K562 (cell line): ENCODE measurements at places on chromosomes 2 and 18.

- no peak for DNase-seq
Measured at GRCh38 chr2:136207665-136208064, 89.7 kb upstream of the CXCR4 start.

- DNase-seq: peak; percentile 43
Measured at GRCh38 chr2:184598316-184599053, at the start of gene ZNF804A. ZNF804A (plus strand) TSS chr2:184598529; CDS start chr2:184598960, 431 bp downstream.

GRCh38 chr2:44010266-44010665 is 14.5 kb upstream of the LRPPRC start:
- no peak for DNase-seq

DNA sequence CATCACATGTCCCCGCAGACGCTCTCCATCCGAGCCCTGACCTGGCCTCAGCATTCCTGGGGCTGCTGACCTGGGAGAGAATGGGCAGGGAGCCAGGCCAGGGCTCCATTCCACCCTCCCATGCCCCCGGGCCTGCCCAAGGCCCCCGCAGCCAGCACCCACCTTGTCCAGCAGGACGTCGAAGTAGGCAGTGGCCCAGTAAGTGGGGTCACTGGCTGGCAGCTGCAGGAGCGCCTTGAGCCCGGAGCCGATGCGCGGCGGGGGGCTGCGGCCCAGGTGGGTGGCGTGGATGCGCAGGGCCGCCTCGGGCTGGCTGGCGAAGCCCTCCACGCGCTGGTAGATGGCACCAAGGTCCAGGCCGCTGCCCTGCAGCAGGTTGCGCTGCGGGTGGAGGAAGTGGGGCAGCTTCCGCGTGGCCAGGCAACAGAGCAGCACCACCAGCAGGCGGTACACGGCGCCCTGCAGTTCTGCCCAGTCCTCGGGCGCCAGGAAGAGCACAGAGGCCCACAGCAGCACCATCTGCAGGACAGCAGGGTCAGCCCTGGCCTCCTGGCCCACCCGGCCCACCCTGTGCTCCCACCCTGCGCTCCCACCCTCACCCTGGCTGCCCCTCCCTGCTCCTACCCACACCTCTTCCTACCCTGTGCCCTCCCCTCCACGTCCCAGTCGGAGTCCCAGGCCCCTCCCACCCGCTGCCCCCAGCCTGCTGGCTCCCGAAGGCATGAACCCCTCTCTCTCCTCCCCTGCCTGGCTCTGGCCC is 7.6 kb downstream of the MAB21L4 start:
- DNase-seq: no peak

DNA sequence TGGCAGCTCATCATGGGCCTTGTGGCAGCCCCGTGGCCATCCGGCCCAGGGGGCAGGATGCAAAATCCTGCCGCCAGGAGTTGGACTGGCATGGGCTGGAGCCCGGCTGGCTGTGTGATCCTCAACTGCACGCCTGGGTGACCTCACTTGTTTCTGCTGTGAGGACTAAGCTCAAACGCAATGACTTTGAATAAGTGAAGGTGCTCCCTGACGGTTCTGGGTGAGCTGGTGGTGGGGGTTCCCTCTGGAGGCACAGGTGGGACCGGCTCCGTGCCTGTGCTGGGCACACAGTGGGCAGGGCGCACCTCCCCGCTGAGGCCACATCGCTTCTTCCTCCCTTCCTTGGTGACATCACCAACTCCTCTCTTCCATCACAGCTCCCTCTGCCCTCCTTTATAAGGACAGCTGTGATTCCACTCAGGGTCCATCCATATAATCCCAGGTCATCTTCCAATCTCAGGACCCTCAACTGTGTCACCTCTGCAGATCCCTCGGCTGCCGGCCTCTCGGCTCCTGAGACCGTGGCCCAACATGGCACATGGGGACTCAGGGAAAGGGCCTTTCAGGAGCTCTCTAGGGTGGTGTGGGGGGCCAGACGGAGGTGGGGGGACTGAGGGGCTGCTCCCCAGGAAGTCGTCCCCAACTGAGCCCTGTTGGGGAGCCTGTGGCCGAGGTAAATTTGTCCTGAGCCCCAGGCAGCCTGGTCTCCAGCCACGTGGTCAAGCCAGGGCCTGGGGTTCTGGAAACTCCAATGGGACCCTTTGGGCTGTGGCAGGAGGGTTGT is 75.5 kb upstream of the ODC1 start:
- DNase-seq: no peak

DNA sequence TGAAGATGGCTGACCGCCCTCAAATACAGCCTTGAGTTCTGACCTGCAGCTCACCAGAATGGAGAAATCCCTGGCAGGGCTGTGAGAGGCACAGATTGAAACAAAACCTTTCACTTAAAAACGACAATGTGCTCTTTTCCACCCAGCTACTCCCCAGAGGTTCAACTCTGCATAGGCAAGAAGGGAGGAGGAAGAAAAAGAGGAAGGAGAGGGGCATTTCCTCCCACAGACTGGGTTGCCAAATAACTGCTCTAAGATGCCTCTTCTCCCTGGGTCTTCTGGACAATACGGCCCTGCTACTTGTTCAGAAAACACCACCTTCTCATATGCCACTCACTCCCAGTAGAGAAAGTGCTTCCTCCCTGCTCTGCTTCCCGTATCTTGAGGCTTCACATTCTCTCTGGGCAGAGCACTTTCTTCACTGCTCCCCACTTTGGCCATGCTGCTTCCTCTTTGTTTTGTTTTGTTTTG is 136.4 kb upstream of the SLC1A4 start:
- no peak for DNase-seq

DNA sequence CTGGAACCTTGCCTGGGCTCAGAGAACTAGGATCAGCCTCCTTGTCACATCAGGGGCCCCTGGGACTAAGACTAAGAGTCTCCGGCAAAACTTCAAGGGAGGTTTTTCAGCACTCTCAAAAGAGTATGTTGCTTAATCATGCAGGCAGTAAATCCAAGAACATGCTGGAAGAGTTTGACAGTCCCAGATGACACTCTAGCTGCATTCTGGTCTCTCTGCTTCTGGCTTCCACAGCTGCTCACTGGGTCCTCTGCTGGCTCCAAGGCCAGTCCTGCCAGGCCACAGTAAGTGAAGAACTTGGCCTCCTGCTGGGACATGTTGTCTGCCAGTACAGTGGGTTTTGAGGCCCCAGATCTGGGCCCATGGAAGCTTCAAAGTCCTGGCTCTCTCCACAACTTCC is 45.2 kb upstream of the IL1RL1 start:
- no peak for DNase-seq

GRCh38 chr2:118835746-118836410 is 11.6 kb downstream of the EN1 start:
- DNase-seq: no peak

DNA sequence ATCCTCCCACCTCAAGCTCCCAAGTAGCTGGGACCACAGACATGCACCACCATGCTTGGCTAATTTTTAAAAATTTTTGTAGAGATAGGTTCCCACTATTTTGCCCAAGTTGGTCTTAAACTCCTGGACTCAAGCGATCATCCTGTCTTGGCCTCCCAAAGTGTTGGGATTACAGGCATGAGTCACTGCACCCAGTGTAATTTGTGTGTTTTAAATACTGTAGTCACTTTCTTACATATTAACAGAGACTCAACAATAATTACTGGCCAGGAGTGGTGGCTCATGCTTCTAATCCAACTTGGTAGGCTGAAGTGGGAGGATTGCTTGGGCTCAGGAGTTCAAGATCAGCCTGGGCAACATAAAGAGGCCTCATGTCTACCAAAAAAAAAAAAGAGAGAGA is 293.0 kb downstream of the RDH14 start:
- no peak for DNase-seq

DNA sequence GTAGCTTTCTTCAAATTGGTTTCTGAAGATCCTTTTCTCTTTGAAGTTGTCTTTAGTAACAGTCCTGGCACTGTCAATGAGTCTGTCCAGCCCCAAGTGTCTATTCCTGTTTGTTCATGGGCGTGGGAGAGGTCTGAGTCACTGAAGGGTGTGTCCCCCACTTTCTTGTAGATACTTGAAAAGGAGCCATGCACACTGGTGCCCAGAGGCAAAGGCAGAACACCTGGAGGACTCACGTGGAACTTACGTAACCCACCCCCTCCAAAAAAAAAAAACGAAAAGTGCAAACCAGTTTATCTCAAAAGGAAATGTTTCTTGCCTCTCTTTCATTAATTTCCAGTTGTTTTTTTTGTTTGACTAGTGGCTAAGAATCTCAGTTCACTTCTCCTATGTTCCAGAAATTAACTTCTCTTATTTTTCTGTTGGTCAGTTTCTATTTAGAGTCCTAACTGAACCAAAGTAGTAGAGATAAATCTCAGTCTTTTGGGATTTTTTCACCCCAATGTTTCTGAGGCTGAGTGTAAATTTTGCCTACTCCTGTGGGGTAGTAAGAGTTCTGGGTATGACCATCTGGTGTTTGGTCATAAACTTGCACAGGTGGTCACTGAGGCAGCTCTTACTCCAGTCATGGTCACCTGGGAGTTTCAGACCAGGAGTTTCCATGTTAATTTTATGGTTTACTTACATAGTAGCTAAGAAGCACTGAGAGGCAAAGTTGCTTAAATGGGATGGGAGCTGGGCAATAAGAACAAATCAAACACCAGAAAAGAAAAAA is 54.9 kb downstream of the DSC3 start:
- peak; percentile 41 for DNase-seq

- DNase-seq: no peak
Measured at GRCh38 chr2:136703214-136703613, 62.1 kb upstream of the THSD7B start.

DNA sequence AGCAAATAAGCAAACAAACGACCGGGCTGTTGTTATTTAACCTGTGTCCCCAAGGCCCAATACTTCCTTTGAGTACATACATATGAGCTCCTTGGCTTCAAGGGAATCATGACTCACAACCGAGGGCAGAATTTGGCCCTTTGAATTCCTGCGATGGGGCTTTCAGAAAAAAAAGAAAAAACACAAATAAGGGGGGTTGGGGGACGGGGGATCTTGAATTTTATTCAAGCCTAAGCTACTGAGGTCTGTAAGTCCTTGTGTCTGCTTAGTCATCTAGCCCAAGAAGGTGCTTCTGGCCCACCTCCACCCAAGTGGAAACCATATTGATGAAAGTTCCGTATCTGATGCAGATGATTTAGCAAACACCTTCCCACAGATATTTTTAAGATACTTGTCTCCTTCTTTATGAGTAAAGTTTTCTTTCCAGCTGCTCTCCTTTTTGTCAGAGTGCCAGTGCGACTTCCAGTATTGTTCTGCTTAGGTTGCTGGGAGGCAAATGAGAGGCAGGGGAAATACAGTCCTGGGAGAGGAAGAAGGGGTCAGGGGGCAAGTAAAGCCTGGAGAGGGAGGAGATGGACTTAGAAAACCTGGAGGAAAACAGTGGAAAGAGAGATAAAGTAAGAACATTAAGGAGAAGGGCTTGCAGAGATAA is 169.6 kb downstream of the ZEB2 start:
- peak; percentile 67 for DNase-seq

DNA sequence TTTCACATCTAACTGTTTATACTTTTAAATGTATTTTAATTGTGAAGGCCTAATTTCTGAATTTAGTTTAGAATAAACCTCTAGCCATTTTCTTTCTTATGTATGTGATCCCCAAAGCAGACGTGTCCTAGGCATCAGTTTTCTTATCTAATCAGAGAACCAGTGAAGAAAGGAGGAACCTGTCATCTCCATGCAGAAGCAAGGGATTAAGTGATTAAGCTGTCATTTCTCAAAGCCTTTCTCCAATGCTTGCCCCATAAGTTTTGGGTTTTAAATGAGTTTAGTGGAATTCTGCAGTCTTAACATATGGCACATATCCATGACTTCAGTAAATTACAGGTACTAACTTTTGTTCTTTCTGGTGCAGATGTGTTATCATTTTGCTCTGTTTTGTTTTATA is 190.4 kb downstream of the PLCL1 start:
- peak; percentile 27 for DNase-seq

GRCh38 chr2:39870871-39871270 is 91.8 kb upstream of the THUMPD2 start:
- no peak for DNase-seq

DNA sequence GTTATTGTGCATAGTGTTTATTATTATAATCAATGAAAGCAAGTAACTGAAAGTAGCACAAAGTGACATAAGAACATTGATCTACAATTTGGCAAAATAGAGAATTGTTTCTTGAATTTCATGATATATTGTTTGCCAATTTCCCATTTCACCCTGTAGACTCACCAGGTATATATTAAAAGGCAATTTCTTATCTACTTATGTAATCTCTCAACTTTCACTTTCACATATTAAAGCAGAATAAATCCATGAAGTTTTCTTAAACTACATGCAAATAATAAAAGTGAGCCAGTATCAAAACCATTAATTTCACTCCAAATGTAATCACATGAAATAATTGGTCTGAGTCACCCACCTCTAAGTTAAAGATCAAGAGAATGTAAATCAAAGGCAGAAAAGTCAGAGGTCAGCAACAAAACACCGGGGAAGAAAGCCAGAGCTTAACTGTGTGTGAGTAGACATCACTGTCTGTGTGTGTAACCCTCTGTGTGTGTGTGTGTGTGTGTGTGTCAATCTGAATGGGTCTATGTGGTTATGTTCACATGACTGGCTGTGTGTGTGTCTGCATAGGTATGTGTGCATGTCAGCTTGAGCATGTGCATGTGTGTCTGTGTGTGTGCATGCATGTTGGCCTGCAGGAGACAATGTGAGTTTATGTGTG is 44.1 kb downstream of the ZNF385B start:
- no peak for DNase-seq

- DNase-seq: no peak
Measured at GRCh38 chr18:78731016-78731397, 248.6 kb upstream of the SALL3 start.

DNA sequence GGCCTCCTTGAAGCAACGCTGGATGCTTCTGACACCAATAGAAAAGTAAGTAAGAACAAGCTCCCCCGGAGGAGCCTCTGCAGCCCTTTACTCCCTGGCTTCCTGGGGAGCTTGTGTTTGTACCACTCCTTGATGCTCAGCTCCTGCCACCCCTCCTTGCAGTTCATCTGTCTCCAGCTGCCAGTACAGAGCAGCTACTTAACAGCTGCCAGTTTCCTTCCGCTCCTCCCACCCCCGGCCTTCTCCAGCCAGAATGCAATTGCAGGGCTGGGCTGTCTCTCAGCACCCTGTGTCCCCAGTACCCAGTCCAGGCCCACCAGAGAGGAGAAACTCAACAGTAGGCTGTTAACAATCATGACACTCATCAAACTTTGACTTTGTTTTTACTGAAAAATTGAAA is 109.4 kb downstream of the AOX1 start:
- no peak for DNase-seq

DNA sequence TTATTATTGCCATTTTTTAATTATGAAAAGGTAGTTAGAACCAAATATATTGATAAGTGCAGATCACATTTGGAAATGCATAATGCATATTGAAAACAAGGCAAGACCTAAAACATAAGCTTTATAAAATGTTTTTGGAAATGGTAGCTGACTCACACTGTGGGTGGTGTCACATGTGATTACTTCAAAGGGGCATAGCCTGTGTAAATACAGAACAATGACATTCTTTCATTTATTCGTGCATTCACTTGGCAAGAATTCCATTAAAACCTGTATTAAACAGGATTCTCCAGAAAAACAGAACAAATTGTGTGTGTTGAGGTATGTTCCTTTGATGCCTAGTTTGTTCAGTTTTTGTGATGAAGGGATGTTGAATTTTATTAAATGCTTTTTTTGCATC is 427.3 kb upstream of the ST6GAL2 start:
- no peak for DNase-seq

- DNase-seq: no peak
Measured at GRCh38 chr2:217875138-217875537, 127.7 kb downstream of the TNS1 start.

- peak; percentile 24 for DNase-seq
Measured at GRCh38 chr2:20353241-20353992, 2.8 kb upstream of the PUM2 start.

GRCh38 chr2:160491911-160492371 is 1.7 kb downstream of the RBMS1 start:
- DNase-seq: no peak
